ENCODE measurements at places on chromosomes 1 and 21.

- DNase-seq: no peak
Observed at GRCh38 chr1:211738691-211739301, 63.4 kb upstream of the NEK2 start.

DNA sequence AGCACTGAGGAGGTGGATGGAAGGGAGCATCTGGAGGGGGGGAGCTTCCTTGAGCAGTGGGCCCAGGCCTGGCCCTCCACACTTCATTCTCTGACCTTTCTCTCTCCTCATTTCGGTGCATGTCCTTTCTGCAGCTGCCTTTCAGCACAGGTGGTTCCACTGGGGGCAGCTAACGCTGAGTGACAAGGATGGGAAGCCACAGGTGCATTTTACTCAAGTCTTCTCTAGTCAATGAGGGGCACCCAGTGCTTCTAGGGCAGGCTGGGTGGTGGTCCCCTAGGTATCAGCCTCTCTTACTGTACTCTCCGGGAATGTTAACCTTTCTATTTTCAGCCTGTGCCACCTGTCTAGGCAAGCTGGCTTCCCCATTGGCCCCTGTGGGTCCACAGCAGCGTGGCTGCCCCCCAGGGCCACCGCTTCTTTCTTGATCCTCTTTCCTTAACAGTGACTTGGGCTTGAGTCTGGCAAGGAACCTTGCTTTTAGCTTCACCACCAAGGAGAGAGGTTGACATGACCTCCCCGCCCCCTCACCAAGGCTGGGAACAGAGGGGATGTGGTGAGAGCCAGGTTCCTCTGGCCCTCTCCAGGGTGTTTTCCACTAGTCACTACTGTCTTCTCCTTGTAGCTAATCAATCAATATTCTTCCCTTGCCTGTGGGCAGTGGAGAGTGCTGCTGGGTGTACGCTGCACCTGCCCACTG, 43.2 kb downstream of the YARS1 start:
- DNase-seq: no peak

DNA sequence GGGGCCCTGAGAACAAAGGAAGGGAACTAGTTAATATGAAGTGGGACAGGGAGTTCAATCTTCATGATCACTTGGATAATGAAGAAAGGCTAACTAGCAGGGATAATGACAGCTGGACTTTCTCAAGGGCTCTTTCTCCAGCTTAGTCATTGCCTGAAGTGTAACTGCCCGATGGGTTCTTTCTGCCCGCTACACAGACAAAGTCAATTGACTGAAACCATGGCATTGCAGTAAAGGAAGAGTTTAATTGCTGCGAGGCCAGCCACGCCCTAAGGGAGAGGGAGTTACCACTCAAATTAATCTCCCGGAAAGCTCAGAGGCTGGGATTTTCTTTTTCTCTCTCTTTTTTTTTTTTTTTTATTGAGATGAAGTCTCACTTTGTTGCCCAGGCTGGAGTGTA, 16.6 kb upstream of the SLC2A5 start:
- DNase-seq: no peak

GRCh38 chr1:10338047-10338446, 60.8 kb upstream of the PGD start:
- peak; percentile 7 for DNase-seq

GRCh38 chr1:36506276-36506920, 23.7 kb upstream of the CSF3R start:
- DNase-seq: no peak
